Midbrain (tissue), 1 donor: ENCODE measurements at places on chromosomes 13 and 19.

GRCh38 chr19:8332976-8333766, 9.9 kb downstream of the KANK3 start:
- no peak for DNase-seq

DNA sequence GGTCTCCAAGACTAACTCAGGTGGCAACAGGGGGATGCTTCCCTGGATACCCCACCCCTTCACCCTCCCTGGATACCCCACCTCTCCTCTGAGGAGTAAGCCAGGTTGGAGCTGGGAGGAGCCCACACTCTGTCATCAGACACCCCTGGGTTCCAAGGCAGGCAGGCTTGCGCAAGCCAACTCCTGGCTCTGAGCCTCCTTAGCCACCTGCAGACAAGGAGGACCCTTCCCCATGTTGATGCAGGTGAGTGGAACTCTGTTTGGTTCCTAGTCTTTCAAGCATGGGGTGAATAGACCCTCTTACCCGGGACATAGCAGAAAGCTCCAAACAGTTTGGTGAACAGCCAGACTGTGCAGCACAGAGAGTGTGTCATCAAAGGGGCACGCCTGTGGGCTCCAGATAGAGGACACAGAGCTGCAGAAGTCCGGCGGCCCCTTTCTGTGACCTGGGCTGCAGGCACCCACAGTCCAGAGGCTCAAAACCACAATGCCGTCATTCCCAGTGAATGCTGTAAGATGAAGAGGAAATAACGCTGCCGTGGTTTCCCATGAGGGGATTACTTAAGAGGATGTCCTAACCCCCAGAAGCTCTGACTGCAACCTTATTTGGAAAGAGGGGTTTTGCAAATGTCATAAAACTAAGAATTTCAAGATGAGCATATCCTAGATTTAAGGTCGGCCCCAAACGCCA, 12.1 kb upstream of the HAS1 start:
- DNase-seq: peak; percentile 25

GRCh38 chr13:74794147-74794546, 659.9 kb upstream of the KLF12 start:
- no peak for DNase-seq

DNA sequence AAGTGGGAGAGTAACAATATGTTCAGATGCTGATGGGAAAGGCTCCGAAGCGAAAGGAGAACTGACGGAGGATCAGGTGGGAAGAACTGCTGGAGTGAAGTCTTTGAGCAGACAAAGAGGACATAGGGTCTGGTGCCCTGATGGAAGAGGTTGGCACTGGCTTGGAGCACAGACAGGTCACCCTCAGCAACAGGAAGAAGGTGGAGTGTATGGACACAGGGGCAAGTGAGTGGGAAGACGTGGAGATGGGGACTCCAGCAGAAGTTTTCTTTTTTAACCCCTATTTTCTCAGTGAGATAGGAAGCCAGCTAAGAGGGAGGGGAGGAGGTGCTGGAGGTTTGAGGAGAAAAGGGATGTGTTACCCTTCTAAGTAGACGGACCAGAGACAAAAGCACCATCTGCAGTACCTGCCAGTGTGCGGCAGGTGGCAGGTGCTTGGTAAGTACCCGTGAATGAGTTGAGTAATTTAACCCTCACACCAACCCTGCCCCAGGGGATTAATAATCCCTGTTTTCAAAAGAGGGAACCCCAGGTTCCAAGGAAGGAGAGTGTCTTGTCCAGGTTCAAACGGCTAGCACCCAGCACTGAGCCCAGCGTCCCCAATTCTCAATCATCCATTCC, 11.2 kb downstream of the HAS1 start:
- DNase-seq: no peak

- no peak for DNase-seq
Observed at GRCh38 chr19:54229146-54229545, 6.3 kb upstream of the LILRB3 start.

DNA sequence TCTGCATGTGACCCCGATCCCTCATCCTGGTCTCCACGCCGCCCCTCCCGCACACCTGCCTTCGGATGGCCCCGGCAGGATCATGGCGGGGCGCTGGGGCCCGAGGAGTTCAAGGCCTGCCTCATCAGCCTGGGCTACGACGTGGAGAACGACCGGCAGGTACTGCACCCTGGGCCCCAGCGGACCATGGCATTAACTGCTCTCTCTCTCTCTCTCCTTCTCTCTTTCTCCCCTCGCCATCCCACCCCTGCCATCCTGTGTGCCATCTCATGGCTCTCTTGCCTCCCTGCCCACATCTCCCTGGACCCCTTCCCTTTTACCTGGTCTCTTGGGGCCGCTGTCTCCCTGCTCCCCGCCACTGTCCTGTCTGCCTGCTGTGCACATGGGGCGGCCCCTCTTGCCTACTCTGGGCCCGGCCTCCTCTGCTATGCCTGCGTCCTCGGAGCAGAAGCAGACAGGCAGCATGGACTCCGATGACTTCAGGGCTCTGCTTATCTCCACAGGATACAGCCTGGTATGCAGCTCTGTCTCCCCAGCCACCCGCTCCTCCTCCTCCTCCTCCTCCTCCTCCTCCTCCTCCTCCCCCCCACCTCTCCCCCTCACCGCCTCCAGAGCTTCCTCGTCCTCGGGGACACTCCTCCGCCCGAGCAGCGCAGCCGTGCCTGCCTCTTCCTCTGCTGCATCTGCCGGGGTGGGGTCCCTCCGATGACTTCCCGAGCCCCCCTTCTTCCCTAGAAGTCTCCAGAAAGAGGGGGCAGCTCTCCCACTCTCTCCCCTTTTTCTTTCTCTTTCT, 16.2 kb downstream of the CAPN12 start:
- DNase-seq: no peak

DNA sequence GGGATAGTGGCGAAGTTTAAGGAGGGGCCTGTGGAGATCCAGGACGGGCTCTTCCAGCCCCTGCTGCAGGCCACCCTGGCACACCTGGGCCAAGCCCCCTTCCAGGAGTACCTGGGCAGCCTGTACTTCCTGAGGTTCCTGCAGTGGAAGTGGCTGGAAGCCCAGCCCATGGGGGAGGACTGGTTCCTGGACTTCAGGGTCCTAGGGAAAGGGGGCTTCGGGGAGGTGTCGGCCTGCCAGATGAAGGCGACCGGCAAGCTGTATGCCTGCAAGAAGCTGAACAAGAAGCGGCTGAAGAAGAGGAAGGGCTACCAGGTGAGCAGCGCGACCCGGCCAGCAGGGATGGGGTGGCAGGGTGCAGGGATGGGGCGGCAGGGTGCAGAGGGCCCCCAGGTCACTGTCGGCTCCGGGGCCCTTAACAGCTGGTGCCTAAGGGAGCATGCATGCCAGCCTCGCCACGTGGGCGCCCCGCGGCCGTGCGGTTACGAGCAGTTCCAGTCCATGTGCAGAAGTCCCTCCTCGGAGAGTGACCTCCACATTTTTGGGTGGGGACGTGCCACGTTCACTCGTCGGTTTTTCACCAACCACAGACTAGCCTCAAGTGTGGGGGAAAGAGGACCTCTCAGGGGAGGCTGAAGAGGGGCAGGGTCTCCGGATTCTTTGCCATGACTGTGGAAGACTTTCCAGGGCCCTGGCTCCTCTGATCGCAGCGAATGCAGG, 912 bp downstream of the GRK1 start:
- DNase-seq: no peak

GRCh38 chr13:43830497-43830881, 43.7 kb upstream of the ENOX1 start:
- no peak for DNase-seq

GRCh38 chr19:9178901-9179300, at the start of gene OR7D2:
TSS of gene OR7D2 (plus strand) at chr19:9178979. CDS start at chr19:9185782, 6,803 bp downstream.
- no peak for DNase-seq
